ENCODE measurements at places on chromosomes 5 and 9.

- no peak for DNase-seq
Measured at GRCh38 chr5:91150234-91150633, 232.9 kb downstream of the ARRDC3 start.

GRCh38 chr9:119026120-119026519 is 343.1 kb downstream of the BRINP1 start:
- peak; percentile 67 for DNase-seq

- no peak for DNase-seq
Measured at GRCh38 chr5:33341351-33341750, 99.4 kb upstream of the TARS1 start.

- DNase-seq: no peak
Measured at GRCh38 chr5:138878437-138879235, 3.5 kb upstream of the LRRTM2 start.

- DNase-seq: no peak
Measured at GRCh38 chr9:120078112-120078511, 501.9 kb downstream of the CDK5RAP2 start.

- DNase-seq: no peak
Measured at GRCh38 chr5:169339869-169340268, 38.9 kb upstream of the SLIT3 start.

- DNase-seq: no peak
Measured at GRCh38 chr9:107054146-107054545, 191.2 kb downstream of the ZNF462 start.

- DNase-seq: no peak
Measured at GRCh38 chr9:96483733-96484390, 33.9 kb downstream of the HABP4 start.

DNA sequence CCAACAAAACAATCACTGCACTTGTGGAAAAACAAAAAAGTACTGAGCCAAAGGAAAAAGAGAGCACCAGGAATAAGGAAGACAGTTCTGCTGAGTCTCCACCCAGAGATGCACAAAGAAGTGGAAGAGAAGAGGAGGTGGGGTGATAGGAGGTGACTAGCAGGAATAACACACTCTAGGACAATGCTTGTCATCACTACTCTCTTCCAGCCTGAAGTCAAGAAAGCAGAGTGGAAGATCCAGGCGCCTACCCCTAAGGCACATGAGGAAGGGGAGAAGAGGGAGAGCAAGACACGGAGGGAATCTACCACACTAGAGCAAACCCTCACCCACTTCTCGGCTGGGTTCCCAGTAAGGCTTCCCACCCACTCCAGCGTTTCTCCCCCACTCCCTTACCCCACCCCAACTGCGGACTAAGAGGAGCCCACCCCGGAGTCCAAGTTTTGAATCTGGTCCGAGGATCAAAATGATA is 1.7 kb downstream of the SLIT3 start:
- DNase-seq: no peak

DNA sequence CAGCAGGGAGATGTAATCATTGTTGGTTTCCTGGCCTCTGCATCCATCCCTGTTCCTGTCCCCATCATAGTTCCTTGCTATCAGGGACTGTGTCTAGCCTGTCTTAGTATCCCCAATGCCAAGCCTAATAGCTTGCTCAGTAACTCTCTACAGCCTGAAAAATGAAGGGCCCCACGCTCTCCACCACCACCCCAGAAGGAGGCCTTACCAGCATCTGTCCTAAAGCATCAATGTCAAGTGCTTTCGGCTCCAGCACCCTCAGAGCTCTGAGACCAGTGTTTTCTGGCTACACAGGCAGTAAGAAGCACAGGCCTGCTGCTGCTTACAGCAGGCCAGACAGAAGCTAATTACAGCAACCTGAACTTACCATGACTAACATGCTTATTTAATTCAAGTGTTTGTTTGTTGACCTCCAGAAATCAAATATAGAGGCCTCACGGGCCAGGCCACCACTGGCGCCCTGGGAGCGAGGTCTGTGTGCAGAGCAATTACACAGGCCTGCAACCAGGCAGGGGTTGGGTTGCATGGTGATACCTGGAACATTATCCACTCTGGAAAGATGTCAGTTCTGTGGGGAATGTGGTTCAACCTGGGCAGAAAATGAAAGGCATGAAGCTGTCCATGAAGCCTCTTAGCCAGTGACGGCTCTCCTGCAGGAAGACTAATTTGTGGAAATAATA is 124.3 kb downstream of the SLC1A3 start:
- DNase-seq: no peak

- no peak for DNase-seq
Measured at GRCh38 chr5:151750121-151750520, 8.3 kb downstream of the ATOX1 start.

- DNase-seq: no peak
Measured at GRCh38 chr9:81318571-81318970, 370.8 kb downstream of the TLE1 start.

DNA sequence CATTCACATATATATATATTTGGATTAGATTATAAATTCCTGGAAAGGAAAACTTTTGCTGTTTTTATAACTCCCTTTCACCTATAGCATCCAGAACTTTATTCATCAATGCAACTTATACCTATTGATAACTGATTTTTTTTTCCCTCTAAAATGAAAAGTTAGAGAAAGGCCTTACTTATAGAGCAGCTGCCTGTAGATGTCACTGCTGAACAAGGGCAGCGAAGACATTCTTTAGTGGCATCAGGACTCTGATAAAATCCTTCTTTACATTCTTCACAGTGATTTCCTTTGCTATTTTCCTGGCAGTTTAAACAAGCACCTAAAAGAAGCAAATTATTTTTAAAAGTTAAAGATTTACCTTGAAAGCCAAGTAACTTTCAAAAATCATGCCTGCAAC is 32.3 kb upstream of the CDK5RAP2 start:
- no peak for DNase-seq

GRCh38 chr9:96246267-96246671 is 55.7 kb downstream of the HSD17B3 start:
- DNase-seq: no peak

DNA sequence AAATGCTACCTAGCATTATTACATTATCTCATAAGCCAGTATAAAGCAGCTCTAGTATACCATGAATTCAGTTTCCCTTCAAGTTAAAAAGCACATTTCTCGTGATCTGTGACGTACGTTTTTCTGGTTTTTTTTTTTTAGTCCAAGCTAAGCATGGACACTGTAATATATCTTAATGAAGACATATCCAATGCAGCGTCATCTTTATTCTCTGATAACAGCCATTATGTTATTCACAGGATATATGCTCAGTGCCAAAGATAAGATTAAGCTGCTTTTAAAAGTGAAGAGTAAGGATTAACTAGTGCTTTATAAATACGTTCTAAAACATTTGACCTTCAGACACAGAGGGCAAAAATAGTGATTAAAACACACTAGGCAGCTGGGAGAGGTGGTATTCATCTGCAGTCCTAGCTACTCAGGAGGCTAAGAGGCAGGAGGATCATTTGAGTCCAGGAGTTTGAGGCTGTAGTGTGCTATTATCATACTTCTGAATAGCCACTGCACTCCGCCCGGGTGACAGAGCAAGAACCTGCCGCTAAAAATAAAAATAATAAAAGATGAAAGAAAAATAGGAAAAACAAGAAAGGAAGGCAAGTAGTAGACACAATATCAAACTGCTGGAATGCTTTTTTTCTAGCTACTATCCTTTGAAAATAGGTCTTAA is 7.7 kb downstream of the CSNK1A1 start:
- DNase-seq: no peak

- DNase-seq: no peak
Measured at GRCh38 chr5:87074934-87075541, 192.6 kb upstream of the RASA1 start.

DNA sequence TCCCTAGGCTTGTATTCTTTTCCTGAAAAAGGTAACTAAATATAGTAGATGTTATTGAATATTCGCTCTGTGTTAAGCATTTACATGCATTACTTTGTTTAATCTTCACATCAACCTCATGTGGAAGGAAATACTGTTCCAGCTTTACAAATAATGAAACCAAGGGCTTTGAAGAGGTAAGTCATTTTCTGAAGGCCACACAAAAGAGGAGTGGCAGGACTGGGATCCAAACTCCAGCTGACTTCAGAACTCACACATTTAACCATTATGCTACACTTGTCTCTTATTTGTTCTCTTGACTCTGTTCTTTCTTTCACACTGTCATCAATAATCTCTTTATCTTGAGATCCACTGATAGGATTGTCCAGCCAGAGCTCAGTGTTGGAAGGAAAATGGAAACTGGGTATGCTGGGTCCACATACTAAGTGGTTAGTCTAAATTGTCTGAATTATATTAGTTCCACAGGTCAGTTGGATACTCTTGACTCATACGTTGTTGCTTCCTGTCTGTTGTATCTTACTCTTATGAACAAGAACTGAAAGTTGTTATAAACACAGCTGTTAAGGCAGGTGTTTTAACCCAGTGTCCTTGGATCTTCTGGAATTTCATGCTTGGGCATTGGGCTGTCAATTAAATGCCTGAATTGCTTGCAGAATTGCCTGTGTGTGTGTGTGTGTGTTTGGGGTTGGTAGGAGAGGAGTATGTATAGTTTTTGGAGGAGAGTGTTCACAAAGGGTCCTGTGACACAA is 65.6 kb downstream of the TLE4 start:
- DNase-seq: no peak

DNA sequence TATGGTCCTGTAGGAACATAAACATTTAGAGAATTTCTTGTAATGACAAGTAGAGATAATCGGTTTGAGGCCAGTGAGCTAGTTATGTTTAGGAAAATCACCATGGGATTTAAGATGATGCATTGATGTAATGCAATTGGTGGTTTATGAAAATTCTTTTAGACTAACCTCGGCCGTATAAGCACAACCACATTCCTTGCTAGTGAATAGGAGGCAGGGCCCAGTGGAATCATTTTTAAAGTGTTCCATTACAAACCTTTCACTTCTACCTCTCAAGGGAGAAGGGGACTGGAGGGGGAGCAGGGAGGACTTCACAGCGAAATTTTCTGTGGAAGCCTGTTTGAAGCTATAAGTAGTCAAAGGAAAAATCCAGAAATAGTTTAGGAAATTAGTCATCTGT is 71.8 kb upstream of the NFIL3 start:
- no peak for DNase-seq

GRCh38 chr5:41404757-41405156 is 105.6 kb downstream of the PLCXD3 start:
- DNase-seq: no peak

- peak; percentile 49 for DNase-seq
Measured at GRCh38 chr5:74310997-74311930, 329.3 kb downstream of the ENC1 start.

DNA sequence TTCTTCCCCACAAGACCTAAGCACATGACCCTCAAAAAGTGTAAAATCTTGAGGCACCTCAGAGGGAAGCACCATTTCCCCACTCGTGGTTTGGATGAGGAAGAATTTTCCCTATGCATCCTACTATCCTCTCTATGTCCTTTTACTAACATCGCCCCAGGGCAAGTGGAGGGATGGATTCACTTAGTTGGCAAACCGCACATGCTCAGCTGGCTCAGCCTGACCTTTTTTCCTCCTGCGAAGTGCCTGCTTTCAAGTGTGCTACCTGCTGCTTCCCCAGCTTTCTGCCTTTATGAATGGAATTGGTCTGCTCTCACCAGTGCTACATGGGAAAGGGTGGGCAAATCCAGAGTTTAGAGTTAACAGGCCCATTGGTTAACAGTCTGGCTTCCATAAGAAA is 56.6 kb upstream of the IFNK start:
- DNase-seq: no peak

- DNase-seq: no peak
Measured at GRCh38 chr5:122170620-122171019, 41.3 kb downstream of the ZNF474 start.

- no peak for DNase-seq
Measured at GRCh38 chr9:22307013-22307711, 139.5 kb upstream of the DMRTA1 start.

GRCh38 chr5:139105621-139106071 is 92.5 kb downstream of the SIL1 start:
- DNase-seq: peak; percentile 82

DNA sequence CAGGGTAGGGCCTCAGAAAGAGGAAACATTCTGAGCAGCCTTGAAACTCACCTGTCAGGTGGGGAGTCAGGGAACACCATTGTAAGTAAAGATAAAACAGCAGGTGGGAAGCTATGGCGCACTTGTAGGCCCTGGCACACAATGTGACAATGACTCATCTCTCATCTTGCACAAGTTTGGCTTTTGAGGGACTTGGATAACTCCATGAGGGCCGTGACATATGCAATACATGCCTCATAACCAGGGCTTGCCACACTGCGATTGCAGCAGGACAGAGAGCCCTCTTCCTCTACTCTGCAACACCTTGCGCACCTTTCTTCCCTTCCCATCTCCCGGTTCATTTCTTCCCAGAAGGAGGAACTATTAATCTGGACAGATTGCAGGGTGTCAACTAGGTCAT is 144.9 kb downstream of the CEP120 start:
- DNase-seq: no peak

DNA sequence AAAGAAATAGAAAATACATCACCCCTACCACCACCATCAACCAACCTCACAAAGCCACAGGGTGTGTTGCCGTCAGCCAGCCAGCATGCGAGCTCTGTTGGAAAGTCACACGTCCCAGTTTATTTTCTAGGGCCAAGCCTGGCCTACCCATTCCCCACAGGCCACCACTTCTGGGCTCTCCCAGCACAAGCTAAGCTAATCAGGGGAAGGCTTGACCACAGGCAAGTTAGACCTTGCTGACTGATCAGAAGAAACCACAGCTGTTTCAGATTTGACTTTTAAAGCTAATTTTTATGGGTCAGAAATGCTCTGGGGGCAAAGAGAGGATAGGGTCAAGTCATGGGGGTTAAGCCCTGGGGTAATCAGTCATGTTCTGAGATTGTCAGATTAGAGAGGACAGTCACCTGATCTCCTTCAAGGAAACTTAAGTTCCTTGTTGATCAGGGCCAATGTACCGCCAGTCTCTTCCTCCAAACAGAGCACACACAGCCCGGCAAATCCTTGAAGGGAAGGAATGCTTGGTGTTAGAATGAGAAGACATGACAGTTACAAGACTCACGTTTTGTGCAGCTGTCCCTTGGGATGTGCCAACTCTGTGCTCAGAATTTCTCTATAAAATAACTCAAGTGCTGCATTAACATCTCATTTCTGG is 7.6 kb downstream of the SHB start:
- DNase-seq: no peak

GRCh38 chr9:137320555-137321384 is 18.7 kb upstream of the NRARP start:
- DNase-seq: no peak

DNA sequence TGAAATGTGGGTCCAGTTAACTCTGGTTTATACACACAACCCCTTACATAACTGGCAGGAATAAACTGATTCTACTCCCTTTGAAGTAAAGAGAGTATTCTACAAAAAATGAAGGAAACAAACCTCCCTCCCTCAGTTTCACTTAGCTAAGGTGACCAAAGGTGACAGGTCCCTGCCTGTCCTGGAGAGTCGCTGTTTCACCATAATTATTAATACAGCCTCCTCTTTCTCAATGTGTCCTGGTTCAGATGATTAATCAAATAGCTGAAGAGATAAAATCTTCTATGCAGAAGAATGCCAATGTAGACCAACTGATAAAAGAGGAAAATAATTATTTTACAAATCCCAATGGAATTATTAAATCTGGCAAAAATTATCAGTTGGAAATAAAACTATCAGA is 163.7 kb upstream of the GNA14 start:
- DNase-seq: no peak

GRCh38 chr9:6584881-6585597 is 60.5 kb downstream of the GLDC start:
- no peak for DNase-seq

GRCh38 chr5:26833596-26833995 is 204.8 kb downstream of the CDH9 start:
- DNase-seq: peak; percentile 42

Data from NCI-H2171 (cell line).